ENCODE measurements at places on chromosomes 2 and 18.
A peak's percentile ranks its signal among the peaks of the same experiment; 100 is the strongest.

DNA sequence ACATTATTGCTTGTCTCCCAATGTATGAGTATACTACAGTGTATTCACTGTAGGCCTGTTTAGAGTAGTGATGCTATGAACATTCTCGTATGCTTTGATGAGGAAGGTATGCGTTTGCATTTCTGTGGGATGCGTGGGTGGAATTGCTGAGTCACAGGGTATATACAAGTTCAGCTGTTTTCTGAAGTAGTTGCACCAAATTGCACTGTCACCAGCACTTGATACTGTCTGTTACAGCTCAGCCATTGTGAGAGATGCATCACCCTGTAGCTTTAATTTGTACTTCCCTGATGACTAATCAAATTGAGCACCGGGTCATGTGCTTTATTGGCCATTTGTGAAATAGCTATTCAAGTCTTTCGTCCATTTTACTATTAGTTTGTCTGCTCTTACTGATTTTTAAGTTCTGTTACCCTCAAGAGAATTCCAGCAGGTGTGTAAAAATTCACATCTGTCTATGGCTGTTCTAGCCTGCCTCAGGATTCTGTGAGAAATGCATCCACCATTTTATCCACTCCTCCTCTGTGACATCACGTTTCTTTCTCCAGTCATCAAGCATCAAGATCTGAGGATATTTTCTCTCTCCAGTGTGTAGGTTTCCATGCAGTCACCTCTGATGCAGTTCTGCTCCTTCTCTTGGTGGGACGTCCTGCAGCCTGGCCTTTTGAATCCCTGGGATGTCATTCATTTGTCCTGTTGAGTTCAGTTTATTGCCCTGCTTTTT, 72.5 kb downstream of the DGKD start:
- DNase-seq, result no peak

DNA sequence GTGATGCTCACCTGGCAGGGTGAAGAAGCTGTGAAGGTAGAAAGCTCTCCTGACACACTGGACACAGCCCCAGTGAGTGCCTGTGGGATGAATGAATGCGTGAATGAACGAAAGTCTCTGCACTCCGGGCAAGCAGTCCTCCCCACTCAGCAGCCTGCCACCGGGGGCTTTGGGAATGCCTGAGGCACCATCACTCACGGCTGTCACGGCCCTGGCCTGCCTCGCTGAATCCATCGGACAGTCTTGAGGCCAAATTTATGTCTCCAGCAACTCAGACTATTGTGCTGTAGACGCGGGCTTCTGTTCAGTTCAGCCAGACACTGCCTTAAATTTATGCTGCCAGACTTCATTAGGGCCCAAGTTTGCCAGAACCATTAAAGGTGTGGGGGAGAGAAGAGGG, 62.9 kb upstream of the TEX51 start:
- DNase-seq, result peak; percentile 27

DNA sequence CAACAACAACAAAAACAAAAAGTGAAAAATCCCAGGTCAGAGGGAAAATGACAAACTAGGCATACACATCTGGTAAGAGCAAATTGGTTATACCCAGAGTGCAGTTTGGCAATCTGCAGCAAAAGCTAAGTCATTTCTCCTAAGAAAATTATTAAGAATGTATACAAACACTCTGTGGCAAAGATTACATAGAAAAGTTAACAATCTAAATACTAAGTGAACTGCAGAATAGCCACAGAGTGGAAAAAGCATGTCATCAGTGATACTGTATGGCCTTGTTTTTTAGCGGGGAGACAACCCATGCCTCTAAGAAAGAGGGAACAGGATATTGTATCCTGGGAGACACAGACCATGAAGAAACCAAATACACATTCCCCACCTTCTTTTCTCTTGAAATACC, 136.0 kb upstream of the ITGB6 start:
- no peak for DNase-seq

- DNase-seq, result no peak
These were observed 15.1 kb downstream of the SPTBN1 start for GRCh38 chr2:54471221-54471711.

- DNase-seq, result no peak
These were observed 128.4 kb downstream of the TTC27 start for GRCh38 chr2:32756074-32756727.

- no peak for DNase-seq
These were observed 59.4 kb upstream of the UPP2 start for GRCh38 chr2:158042245-158042644.

- DNase-seq, result peak; percentile 90
These were observed 923 bp downstream of the AMER3 start for GRCh38 chr2:130756053-130756873.

- DNase-seq, result peak; percentile 91
These were observed 184.3 kb downstream of the SH3BP4 start for GRCh38 chr2:235135990-235136561.

GRCh38 chr2:175101514-175101913, 66.5 kb downstream of the ATF2 start:
- DNase-seq, result no peak

DNA sequence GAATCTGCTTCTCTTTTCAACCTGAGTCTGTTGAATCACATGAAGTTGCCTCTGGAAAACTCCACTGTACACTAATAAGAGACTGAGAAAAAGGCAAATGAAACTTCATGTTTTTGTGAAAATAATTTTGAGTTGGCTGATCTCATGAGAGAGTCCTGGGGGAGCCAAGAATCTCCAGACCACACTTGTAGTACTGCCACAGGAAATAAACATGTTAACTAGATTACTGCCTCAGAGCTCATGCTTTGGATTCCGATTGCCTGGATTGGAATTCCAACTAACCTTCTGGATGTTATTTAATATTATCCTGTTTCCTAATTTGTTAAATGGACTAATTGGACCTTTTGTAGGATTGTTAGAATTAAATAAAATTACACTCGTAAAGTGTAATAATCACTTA, 25.2 kb downstream of the NUP35 start:
- no peak for DNase-seq

DNA sequence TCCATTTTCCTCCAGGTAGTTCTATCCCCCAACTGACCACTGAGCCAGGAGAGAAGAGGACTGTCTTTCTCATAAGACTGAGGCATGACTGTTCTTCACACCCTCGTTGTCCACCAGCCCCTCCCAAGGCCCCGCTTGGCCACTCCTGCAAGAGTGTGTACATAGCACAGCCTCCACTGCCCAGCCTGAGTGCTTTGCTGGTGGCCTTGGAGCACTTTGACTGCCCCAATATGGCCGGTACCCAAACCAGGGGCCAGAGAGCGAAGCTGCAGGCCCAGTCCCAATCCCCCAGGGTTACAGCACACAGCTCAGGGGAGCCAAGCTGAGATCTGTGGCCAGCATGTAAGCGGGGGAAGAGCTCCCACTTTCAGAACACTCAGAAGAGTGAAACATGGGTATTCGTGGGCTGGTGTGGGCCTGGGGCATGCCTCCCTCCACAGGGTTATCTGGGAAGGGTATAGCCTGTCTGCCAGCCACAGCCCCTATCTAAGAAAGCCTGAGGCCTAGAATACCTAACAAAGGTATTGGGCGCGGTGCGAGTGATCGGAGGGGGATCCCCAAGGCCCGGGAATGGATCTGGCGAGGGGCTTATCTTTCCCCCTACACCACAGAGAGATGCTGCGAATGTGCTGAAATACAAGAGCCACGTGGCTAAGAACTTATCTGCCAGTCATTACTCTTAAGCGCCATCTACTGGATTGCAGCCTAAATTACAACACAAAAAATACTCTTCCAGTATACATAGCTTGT, 163.8 kb downstream of the WDPCP start:
- peak; percentile 66 for DNase-seq

GRCh38 chr18:2932247-2933181, 80.4 kb downstream of the LPIN2 start:
- DNase-seq, result peak; percentile 72

DNA sequence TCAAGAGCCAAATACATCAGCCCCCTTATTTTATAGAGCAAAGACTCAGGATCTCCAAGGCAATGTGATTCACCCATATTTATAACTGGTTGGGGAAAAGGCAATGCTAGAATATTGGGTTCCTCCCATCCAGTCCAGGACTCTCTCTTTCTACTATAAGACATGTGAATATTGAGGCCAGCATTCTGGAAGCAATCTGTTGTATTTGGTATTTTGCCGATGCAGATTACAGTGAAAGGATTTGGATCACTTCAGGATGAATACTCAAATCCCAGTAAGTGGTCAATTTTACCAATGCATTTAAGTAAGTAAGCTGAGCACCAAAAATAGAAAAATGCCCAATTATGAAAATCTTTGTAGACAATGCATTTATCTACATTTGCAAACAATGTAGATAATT, 1834.7 kb upstream of the PIK3C3 start:
- DNase-seq, result no peak

- no peak for DNase-seq
These were observed 324.9 kb upstream of the SLC14A2 start for GRCh38 chr18:45290364-45290763.

GRCh38 chr2:197258580-197258979, 52.0 kb downstream of the ANKRD44 start:
- no peak for DNase-seq

DNA sequence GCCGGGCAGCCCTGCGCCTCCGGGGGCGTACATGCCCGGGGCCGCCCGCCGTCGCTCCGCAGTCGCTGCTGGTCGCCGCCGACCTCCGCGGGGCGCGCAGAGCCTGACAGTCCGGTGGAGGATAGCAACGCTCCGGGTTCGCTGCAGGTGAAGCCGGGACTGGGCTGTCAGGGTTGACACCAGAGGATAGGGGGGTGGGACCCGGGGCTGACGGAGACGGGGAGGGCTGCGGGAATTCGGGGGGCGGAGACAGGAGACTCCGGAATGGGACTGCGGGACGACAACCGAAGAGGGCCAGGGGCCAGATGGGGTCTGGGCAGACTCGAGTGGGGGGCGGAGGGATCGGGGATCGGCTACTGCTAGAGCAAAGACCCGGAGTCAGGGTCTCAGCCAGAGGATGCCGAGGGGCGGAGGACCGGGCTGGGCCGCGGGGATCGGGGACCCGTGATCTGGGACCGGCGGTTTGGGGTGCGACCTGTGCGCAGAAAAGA, 403 bp downstream of the TMEM127 start:
- peak; percentile 85 for DNase-seq

DNA sequence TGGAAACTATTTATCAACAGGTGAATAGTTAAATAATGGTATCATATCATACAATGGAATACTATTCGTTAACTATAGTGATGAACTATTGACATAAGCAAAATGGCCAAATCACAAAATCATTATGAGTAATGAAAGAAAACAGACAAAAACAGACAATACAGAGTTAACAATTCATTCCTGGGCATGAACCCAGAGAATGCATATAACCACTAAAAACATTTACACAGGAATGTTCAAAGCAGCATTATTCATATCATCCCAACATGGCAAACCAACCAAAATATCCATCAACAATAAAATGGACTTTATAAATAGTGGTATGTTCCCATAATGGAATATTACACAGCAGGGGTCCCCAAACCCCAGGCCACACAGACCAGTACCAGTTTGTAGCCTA, 131.2 kb upstream of the CYP1B1 start:
- DNase-seq, result no peak

GRCh38 chr2:31813016-31813415, 197.8 kb downstream of the MEMO1 start:
- no peak for DNase-seq

DNA sequence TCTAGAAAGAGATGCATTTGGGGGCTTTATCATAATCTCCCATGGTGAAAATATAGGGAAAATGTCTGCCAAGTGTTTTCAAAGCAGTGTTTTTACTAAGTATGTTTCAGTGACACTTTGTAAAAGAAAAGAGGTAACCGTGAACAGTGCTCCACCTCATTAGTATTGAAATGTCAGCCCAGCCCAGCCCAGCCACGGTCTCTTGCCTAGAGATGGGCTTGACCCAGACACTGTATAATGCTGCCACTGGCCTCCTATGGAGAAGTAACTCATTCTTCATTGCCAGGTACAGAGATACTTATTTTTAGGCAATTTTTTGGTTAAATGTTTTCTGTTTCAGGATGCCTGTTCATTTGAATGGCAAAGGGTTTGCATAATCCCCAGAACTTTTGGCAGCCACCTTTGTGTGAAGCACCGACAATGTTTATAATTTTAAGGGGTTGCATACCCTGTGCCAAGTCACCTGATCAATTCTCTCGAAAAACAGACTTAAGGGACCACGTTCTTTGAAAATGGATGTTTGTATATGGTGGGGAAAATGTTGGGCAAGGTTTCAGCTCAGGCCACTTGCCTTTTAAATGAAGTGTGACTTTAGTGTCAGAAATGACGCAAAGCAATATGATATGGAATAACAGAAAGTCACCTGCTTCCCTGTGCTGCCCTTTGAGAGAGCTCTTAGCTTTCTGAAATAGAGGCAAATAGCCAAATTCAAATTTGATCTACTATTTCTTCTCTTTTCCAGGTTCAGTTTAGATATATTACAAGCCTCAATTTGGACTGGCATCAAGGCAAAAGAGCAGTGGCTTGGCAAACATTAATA, 314.5 kb upstream of the RGPD4 start:
- DNase-seq, result no peak

DNA sequence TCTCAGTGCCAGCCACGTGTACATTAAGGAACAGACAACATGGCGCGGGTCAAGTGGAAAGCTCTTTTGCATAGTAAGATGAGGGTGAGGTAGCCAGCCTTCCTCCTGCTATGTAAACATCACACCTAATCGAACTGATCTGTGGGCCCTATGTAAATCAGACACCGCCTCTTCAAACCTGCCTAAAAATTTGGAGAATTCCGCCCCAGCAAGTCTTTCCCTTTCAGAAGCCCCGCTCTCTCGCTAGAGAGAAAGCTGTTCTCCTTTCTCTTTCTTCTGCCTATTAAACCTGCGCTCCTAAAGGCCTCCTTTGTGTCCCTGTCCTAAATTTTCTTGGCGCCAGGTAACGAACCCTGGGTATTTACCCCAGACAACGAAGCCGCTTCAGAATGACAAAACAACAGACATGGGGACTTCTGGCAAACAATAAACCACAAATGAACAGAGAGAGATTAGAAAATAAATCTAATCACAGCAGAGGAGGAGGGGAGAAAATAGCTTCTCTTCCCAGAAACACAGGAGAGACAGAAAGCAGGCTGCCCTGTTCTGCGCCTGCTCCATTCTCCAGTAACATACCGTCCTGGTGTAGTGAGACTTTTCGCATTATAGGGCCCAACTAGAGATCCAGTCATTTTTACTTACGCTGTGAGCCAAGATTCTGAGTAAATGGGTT, 31.9 kb upstream of the CYP1B1 start:
- peak; percentile 86 for DNase-seq
